Activated naive CD8-positive, alpha-beta T cell treated with anti-CD3 and anti-CD28 coated beads for 36 hours (primary cell): ENCODE measurements at places on chromosomes 5 and 9. TPM values are rescaled to one million over a fixed set of nuclear protein-coding genes. Genes with fewer than 3 reads are reported as not detected.

DNA sequence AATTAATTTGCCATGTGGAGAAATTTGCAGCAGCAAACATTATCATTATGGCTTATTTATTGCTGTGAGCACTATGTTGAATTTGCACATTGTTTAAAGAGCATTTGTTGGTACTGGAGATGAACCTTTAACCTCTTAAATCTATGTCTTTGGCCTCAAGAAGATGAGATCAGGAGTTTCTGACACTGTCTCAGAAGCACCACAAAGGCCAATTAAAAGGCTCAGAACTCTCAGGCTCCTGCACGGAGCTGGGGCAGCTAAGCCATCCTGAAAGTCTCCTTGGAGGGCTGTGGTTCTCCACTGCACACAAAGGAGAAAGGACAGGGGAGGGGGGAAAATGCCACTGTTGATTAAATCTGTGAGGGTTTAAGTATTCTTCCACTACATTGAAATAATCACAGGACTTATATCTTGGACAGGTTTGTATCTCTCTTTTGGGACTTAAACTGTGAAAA lies 33.1 kb downstream of the ZNF366 start:
- no peak for DNase-seq

The GADD45G gene
- 1.4 TPM for total RNA-seq

DNA sequence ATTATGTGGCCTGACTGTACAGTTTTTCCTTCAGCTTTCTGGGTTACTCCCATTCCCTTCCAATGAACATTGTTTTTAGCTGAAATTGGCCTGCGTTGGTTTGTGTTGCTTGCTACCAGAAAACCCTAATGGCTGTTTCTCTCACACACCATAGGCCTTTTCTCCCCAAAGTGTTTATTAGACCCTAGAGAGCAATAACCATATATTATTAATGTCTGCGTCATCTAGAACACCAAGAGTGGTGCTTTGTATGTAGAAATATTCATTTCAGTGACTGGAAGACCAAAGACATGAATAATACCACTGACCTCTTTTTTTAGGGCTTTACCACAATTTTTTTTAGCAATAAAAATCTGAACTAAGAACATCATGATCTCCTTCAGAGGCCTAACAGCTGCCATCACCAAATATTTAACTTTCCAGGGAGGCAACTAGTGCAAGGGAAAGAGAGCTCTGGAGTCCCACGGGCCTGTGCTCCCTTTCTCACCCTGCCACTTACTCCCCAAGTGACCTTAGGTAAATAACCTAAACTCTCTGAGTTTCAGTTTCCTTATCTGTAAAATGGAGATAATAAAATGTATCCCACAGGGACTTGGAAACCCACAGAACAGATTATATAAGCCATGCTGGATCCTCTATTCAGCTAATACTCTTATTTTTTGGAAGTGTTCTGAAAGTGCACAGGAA lies 201.9 kb upstream of the ISL1 start:
- DNase-seq = no peak

The CNTFR gene
- not detected for total RNA-seq

DNA sequence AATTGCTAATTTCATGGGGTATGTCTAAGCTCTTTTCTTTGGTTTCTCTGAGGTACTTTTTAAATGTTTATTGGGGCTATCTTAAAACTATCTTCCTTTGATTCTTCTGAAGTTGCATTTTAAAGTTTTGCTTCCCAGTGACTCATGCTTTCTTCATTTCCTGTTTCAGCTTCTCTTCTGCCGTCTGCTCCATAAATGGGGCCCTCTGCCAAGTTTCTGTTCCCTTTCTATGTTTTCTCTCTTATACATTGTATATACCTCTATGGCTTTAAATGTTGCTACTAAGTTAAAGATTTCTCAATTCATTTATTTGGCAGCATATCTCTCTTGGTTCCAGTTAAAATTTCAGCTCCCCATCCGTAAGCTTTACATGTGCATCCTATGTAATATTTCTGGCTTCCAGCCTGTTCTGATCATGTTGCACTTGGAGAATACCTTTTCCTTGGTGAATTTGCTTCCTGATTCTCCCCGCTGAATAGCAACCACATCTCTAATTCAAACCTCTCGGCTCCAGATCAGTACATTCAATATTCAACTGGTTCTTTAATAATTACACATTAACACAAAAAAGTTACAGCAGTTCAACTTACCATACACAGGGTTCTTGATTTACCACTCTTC lies 125.3 kb downstream of the ST8SIA4 start:
- no peak for DNase-seq
